ENCODE measurements at places on chromosomes 11 and 22.

GRCh38 chr11:60954421-60954820 lies 2.4 kb upstream of the SLC15A3 start:
- no peak for DNase-seq

DNA sequence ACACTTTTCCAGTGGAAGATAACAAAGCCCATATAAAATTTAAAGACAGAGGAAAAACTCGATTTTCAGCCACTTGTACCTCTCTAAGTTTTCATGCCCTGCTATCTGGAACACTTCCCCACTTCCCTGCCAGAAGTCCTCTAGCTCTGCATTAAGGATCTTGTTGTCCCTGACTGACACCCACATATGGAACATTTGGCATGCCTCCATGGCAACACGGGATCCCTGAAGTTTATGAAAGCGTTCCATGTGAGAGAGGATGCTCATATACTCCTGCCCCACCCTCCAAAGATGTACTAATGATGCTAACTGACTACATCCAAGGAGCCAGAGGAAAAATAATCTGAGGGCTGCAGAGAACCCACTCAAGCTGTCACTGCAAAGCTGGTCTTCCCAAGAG lies 8.8 kb upstream of the C11orf91 start:
- no peak for DNase-seq

GRCh38 chr11:61855939-61856680 lies 28.0 kb downstream of the FADS2 start:
- no peak for DNase-seq

- DNase-seq: no peak
These were observed 70.8 kb downstream of the COMMD9 start for GRCh38 chr11:36218283-36218921.

DNA sequence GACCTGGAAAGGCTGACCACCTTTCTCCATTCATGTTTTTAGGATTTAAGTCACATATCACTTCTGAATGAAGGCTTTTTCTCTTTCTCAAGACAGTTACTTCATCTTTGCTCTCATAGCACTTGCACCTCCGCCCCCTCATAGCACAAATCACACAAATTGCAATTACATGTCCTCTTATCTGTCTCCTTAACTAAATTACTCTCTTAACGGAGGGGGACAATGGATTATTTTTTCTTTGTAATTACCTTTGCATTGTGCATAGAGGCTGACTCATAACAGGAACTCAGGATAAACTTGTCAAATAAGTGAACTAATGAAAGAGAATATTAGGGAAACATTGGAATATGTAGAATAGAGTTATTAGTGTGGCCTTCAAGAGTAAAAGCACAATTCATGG lies 94.7 kb downstream of the MUC15 start:
- DNase-seq: no peak

DNA sequence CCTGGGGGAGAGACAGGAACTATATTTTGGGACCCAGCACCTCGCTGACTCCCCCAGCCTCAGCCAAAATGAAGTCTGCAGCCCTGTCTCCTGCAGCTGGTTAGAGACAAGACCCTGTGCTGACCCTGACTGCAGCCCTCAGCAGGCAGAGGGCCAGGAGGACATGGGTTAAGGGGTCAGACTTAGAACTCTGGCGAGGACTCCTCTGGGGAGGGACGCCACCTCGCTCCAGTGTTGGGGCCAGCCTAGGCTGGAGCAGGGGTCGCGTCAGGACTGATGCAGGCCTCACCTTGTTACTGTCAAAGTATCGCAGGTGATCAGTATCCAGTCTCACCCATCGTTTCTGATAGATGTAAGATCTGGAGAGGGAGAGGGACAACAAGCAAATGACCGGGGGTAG lies 36.9 kb upstream of the PDE2A start:
- DNase-seq: no peak

DNA sequence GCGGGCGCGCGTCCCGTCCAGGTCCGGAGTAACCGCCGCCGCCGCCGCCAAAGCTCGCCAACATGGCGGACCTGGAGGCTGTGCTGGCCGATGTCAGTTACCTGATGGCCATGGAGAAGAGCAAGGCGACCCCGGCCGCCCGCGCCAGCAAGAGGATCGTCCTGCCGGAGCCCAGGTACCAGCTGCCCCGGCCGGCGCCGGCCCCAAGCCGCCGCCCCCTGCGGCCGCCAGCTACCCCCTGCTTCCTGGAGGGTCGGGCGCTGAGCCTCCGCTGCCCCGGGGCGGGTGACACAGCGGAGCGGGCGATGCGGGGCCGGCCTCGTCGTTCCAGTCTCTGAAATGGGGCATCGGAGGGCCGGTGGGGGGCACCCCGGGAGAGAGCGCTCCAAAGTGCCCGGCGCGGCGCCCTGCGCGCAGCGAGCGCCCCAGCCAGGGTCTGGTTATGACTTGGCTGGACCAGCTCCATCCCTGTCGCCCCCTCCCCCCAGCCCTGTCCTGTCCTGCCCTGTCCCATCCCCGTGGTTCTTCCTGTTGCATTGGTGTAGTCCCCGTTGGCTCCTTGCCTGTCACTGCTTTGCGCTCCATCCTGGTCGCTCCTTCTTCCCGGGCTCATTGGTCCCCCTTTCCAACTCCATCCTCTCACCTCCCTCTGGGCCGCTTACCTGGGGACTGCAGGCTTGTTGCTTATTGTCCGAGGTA lies 653 bp downstream of the GRK3 start:
- DNase-seq: no peak

GRCh38 chr11:102488208-102488607 lies 35.6 kb upstream of the TMEM123 start:
- DNase-seq: no peak

DNA sequence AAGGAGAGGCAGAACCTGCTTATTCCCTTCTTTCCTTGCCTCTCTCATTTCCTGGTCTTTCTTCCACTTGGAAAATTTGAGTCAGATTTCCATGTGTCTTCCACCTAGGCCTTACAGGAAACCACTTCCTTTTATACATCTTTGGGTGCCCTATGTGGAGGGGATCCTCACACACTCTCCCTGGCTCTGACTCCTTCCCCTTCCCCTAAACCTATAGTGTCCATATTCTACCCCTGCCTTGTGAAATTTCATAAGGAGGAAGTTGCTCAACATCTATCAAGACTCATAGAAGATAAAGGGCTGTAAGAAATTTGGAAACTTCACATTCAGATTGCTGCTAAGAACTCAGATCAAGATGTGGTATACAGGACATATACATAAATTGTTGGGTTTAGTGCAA lies 20.4 kb downstream of the TUG1 start:
- DNase-seq: no peak

DNA sequence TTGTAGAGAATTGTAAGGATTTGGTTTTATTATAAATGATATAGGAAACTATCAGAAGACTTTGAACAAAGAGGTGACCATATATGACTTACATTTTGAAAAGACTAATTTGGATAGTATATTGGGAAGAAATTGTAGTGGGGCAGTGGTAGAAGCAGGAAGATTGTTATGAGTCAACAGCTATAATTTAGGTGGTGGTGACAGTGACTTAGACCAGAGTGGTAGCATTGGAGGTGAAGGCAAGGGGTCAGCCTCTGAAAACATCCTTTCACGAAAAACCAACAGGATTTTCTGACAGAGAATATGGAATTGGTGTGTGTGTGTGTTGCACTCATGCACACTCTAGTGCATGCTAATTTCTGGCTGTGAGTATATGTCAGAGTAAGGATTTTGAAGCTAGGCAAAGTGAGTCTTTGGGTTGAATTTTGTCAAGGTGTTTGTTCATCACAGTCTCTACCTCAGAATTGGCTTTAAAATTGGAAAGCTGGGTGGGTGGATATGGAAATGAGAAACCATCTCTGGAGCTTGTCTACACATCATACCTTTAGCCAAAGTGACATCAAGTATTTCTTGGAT lies 8.2 kb upstream of the HBE1 start:
- no peak for DNase-seq

GRCh38 chr11:57294225-57295131 lies 30.3 kb downstream of the TNKS1BP1 start:
- DNase-seq: no peak

GRCh38 chr22:45478108-45478771 lies 24.4 kb upstream of the FBLN1 start:
- no peak for DNase-seq

Measured in CD4-positive, alpha-beta T cell treated with Interleukin-15 for 4 hours (primary cell).